Activated CD8-positive, alpha-beta memory T cell treated with anti-CD3 and anti-CD28 coated beads for 1 hour (primary cell): ENCODE measurements at places on chromosomes 7 and 10.

GRCh38 chr10:36538953-36539586 lies 586.3 kb upstream of the ANKRD30A start:
- DNase-seq, result no peak

DNA sequence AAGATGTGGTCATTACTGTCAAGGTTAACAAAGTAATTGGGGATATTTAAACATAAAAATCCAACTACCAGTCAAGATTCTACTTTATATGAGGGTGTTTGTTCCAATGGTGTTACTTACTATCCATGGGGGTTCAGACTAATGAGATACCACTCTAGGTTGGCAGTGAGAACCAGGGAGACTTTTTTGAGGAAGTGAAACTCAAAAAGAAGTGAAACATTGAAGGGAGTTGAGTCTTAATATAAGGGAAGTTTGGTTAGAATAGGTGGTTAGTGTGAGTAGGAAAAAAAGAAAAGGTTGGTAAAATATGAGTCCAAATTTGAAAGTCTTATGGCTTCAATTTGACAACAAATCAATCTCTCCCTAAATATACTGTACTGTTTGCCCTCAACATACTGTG lies 123.6 kb upstream of the ANK3 start:
- DNase-seq, result no peak

- no peak for DNase-seq
Measured at GRCh38 chr10:77542710-77543259, 94.8 kb downstream of the KCNMA1 start.

GRCh38 chr10:47073967-47074366 lies 162.7 kb downstream of the PTPN20 start:
- no peak for DNase-seq

GRCh38 chr10:50641626-50642025 lies 17.9 kb upstream of the SGMS1 start:
- DNase-seq, result no peak

DNA sequence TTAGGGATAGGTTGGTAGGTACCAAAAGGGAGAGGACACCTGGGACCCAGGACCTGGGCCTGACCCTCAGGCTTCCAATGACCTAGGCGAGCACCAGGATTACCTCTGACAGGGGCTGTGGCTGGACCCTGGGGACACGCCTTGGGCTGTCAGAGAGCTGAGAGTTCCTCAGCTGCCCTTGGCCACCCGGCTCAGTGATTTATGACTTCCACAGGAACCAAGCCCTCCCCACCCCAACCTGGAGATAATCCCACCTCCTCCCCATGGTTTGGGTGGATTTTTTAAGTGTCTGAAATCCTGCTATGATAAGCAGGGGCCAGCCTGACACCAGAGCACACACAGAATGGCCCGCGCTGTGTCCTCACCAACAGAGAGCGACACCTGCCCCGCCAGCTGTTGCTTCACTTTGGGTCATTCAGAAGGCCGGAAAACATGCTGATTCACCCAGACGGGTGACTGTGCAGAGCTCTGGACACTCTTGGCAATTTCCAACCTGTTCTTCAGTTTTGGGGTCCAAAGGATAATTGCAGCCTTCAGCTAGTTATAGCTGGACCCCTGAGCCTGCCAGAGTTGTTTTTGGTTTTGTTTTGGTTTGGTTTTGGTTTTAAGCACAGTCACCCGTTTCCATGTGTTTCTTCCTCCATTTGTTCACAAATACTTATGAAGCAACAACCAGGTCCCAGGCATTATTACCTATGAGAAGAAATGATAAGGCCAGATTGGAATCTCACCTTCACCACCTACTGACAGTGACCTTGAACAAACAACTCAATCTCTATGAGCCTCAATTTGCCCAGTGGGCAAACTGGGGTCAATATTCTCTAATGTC lies 78.2 kb downstream of the RAB11FIP2 start:
- DNase-seq, result no peak

- DNase-seq, result no peak
Measured at GRCh38 chr7:134589491-134589941, 40.6 kb downstream of the AKR1B15 start.

DNA sequence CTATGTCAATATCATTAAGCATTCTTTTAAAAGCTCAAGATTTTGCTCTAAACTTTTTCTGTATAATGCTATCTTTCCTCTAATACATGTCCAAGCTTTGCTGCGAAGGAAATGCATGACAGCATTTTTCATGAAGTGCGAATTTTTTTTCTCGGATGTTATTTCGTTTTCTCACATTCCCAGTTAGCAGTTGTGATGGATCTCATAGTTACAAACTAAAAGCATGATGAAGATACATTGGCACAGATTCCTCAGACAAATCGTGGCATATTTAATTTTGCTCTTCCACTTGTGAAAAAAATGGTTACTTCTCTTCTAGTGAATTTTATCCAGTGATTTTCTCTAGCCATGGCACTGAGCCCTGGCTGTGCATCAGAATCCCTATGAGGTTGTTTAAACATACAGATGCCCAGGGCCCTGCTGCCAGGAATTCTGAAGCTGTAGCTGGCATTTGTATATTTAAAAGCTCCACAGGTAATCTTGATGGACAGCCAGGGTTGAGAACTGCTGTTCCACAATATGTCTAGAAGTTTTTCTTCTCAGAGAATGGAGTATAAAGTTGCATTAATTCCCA lies 299.8 kb upstream of the NEBL start:
- DNase-seq, result no peak

- no peak for DNase-seq
Measured at GRCh38 chr7:14767716-14768425, 134.7 kb downstream of the DGKB start.

DNA sequence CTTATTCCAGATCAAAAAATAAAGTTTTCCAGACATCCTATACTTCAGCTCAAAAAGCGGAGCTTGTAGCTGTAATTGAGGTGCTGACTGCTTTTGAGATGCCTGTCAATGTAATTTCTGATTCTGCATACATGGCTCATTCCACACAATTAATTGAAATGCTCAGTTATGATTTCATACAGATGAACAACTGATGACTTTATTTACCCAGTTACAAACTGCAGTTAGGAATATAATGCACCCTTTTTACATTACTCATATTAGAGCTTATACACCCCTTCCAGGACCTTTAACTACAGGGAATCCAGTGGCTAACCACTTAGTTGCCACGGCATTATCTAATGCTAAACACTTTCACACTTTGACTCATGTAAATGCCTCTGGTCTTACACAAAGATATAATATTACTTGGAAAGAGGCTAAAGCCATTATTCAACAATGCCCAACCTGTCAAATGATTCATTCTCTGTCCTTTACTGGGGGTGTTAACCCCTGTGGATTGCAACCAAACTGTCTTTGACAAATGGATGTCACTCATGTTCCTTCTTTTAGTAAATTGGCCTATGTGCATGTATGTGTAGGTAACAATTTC lies 147.3 kb downstream of the ZNF33B start:
- no peak for DNase-seq

- DNase-seq, result no peak
Measured at GRCh38 chr7:106773228-106773627, 91.9 kb upstream of the PIK3CG start.

GRCh38 chr10:8033812-8034465 lies 20.5 kb upstream of the GATA3 start:
- no peak for DNase-seq

DNA sequence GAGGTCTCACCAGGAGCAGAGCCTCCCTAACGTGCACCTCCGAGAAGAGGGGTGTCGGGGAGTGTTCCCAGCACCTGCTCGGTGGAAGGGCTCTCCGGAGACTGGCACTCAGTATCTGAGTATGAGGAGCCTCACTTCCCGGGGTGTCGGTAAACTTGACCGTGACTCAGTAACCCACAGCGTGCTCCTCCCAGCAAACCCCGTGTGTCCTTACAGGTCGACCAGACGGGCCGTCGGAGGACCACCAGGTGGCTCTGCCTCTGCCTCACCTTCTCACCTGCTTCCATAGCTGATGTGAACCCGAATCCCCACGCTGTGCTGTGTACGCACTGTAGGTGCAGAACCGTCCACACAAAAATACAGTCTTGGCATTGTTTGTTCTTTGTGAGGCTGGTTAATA lies 29.0 kb upstream of the KNDC1 start:
- DNase-seq, result no peak

- no peak for DNase-seq
Measured at GRCh38 chr7:75669579-75669978, 69.2 kb downstream of the HIP1 start.

DNA sequence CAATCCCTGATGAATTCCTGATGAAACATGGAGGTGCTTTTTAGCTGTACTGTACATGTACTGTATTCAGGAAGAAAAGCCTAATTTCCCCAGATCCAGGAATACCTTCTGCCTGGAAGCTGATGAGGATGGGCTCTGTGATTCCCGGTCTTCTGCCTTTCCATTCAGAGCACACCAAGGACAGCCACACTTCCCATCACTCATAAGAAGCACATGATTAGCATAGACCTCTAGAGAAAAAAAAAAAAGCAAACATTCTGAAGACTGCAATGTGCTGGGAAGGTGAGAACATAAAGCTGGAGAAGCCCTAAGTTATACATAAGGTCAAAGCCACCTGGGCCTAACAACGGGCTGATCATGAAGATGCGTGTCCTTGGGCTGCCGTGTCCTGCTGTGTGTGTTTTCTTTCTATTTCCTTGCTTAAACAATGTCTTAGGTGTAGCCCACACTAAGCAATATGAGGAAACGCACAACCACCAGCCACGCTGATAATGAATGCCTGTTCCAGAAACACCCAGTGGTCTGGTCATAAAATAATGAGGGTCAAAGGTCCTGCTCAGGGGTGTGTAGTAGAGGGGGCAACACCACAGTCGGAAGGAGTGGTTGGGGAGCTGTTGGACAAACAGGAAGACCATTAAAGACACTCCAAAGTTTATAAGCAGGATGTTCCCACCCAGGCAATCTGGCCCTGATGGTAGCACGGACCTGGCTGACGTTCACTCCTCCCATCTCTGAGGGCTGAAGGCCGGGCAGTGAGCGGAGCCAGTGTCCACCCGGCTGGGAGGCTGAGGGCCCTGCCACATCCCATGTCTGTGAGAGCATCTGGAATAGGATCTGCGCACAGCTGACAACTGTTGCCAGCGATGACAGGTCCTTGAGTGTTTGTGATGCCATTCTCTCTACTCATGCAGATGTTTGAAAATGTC lies 7.9 kb downstream of the PKD1L1 start:
- DNase-seq, result no peak

GRCh38 chr7:23043441-23043840 lies 29.5 kb upstream of the HYCC1 start:
- DNase-seq, result no peak

GRCh38 chr10:14074062-14074884 lies 256.5 kb downstream of the FRMD4A start:
- no peak for DNase-seq

DNA sequence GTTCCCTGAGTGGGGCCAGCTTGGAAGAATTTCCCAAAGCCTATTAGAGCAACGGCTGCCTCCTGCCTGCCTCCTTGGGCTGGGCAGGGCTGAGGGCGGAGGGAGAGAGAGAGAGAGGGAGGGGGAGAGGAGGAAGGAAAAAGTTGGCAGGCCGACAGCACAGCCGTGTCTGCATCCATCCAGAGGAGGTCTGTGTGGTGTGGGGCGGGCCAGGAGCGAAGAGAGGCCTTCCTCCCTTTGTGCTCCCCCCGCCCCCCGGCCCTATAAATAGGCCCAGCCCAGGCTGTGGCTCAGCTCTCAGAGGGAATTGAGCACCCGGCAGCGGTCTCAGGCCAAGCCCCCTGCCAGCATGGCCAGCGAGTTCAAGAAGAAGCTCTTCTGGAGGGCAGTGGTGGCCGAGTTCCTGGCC lies at the start of gene AQP1:
Gene AQP1, plus strand, starts transcription at position 293 of the 409 bp plus-strand sequence. Its CDS starts 57 bp downstream, at position 350.
- no peak for DNase-seq

DNA sequence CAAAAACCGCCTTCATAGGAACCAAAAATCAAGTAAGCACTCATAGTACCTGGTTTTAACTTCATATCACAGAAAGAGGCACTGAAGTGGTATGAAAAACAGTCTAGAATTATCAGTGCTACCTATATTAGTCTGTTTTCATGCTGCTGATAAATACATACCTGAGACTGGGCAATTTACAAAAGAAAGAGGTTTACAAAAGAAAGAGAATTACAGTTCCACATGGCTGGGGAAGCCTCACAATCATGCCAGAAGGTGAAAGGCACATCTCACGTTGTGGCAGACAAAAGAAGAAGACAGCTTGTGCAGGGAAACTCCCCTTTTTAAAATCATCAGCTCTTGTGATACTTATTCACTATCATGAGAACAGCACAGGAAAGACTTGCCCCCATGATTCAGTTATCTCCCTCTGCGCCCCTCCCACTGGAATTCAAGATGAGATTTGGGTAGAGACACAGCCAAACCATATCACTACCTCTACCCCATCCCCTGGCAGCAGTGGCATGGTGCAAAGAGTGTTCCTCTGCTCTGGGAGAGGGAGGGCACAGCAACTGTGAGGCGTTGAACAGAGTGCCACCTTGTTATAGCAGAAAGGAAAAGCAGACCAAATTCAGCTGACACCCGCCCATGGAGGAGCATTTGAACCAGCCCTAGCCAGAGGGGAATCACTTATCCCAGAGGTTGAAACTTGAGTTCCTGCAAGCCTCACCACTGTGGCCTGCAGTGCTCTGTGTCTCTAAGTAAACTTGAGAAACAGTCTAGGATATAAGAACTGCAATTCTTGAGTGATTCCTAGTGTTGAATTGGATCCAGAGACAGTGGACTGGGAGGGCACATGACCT lies 61.9 kb upstream of the PTPRZ1 start:
- DNase-seq, result no peak

- DNase-seq, result no peak
Measured at GRCh38 chr10:116190883-116191282, 82.1 kb downstream of the GFRA1 start.

DNA sequence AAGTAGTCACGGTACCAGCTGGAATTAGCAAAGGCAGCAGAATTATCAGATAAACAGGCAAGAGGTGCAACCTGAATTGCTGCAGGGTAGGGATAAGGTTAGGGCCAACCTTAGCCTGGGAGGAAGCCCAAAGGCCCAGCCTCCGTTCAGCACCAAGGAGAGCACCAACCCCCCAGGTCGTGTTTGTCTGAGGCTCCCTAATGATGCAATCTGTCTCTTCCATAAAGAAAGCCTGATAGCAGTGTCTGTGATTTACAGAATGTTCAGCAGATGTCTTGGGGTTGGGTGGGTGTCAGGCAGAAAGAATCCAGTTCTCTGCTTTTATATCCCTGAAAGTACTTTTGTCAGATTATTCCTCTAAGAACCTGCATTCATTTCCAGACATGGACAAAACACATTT lies 328.4 kb upstream of the AOAH start:
- no peak for DNase-seq

- no peak for DNase-seq
Measured at GRCh38 chr10:96619796-96620773, 33.3 kb upstream of the TM9SF3 start.

- no peak for DNase-seq
Measured at GRCh38 chr7:42227541-42227935, 9.5 kb downstream of the GLI3 start.

GRCh38 chr7:64639267-64640001 lies 26.5 kb upstream of the ZNF107 start:
- no peak for DNase-seq

DNA sequence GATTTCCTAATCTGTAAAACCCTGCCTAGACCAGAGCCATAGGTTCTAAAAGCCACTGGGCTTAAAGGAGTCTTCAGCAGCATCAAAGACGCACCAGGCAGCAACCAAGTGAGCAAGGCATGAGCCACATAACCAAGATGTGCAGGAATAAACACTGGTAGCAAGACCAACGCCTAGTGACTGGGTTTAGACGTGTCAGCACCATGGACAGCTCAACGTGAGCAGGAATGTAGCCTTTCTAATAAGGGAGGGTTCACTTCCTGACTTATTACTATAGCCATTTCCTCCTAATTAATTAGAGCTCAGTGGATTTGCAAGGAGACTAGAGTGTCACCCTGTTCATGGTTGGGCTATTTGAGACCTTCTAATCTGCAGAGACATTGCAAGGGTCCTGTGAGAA lies 223.7 kb downstream of the LHFPL3 start:
- no peak for DNase-seq

- DNase-seq, result no peak
Measured at GRCh38 chr7:44114586-44115310, 8.6 kb downstream of the POLD2 start.
